GM12891 (cell line): ENCODE measurements at places on chromosomes 16 and 17.

DNA sequence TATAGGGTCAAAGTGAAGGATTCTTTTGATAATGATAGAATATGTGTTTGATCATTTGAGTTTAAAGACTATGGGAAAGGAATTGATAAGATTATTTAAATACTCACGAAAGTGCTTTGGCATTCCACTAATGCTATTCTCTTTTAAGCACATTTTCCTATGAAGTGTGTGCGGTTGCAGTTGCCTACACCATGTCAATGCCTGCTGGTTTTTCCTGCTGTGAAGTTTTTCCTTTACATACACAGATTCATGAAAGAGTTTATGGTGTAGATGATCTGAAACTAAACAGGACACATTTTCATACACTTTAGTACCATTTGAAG lies 78.7 kb downstream of the VMP1 start:
- DNase-seq, result no peak

- DNase-seq, result no peak
Observed at GRCh38 chr16:74865922-74866598, 91.4 kb upstream of the FA2H start.

- DNase-seq, result no peak
Observed at GRCh38 chr17:5179003-5179402, 12.7 kb downstream of the ZNF594 start.

DNA sequence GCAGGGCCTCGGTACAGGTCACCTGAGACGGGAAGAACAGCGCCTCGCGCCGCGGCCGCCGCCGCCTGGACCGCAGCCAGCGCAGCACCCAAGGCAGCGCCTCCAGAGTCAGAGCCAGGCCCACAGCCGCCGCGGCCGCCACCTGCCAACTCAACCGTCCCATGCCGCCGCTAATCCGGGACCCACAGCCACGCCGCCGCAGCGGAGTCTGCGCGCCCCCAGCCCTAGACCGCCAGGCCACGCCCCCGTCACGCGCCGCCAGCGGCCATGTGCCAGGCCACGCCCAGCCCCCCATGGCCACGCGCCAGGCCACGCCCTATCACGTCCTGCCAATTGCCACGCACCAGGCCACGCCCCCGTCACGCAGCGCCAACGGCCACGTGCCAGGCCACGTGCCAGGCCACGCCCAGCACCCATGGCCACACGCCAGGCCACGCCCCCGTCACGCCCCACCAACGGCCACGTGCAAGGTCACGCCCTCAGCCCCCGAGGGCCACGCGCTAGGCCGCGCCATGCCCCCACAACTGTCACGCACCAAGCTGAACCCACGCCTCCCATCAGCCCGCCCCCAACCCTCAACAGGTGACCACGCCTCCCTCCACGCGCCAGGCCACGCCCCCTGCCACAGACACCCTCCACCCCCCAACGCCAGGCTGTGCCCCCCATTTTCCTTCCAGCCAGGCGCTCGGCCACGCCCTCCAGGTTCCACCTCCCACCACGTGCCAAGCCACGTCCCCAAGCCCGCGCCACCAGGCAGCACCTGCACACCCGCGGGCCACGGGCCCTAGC lies at the start of gene PLD6:
Gene PLD6 (minus strand): TSS at position 210 of the 789 bp plus-strand sequence. CDS start 47 bp downstream, at position 163.
- DNase-seq, result peak; percentile 92

DNA sequence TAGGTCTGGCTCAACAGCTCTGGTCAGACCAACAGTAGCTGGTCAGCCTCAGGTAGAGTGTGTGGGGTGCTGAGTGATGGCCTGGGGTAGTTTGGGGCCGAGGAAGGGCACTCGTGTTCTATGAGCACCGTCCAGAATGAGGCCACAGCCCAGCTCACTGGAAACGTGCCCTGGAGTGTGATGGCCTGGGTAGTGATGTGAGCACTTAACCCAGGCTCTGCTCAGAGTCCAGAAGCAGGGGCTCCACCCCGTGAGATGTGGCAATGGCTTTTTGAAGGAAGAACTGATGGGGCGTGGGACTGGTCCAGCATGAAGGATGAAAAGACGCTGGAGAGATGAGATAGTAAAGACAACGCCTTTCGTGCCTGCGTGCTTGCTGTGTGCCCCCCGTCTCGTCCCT lies 35.3 kb downstream of the NTN1 start:
- DNase-seq, result no peak

DNA sequence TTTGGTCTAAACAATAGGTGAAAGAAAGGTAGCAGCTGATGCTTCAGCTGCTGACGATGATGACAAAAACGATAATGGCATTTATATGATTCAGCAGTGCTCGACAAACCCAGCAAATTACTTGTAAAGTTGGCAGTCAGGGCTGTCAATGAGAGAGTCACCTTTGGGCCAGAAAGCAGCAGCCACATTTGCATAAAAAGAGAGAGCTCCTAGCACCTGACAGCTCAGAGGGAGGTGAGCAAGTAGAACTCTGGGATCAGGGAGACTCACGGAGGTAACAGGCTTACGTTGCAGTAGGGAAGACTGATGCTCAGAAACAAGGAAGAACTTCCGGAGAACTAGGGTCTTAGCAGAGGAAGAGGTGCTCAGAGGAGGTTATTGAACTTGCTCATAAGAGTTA lies 291.9 kb upstream of the ZFHX3 start:
- DNase-seq, result no peak

- no peak for DNase-seq
Observed at GRCh38 chr16:10608687-10609401, 28.4 kb upstream of the EMP2 start.

DNA sequence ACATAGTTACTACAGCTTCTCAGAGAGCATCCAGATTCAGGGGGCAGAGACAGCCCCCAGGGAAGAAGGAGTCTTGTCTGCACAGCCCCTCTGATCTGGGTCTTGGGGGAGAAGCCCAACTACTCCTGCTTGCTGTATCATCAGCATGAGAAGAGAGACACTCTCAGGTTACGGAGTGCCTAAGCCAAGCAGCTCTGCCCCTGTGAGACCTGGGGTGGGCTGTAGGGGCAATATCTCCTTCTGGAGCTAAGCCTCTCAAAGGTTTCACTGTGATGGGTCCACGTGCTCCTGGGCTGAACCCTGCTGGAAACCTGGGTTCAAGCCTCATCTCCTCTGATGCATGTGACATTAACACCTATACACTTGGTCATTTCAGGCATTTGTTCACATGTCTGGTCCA lies 123.2 kb downstream of the CPPED1 start:
- DNase-seq, result no peak

- no peak for DNase-seq
Observed at GRCh38 chr17:39209317-39210092, 9.4 kb downstream of the RPL19 start.

DNA sequence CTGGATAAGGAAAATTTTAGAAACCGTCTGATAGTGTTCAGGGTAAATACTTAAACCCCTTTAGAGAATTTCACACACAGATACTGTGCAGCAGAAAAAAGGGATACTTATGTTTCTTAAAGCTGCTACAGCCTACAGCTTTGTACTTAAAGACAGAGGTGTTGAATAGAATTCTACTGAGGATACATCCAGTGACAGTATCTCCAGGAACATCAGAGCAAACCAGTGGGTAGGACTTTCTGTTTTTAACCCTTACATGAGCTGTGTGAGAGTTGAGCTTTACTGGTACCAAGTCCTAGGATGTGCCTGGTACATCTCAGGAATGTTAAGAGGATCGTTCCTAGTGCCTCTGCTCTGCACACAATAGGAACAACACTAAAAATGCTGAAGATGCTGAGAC lies 191.5 kb downstream of the FTO start:
- DNase-seq, result no peak

- DNase-seq, result no peak
Observed at GRCh38 chr17:64998436-64999190, 57.9 kb downstream of the GNA13 start.

GRCh38 chr17:63775420-63775819 lies 1.4 kb downstream of the DDX42 start:
- no peak for DNase-seq

DNA sequence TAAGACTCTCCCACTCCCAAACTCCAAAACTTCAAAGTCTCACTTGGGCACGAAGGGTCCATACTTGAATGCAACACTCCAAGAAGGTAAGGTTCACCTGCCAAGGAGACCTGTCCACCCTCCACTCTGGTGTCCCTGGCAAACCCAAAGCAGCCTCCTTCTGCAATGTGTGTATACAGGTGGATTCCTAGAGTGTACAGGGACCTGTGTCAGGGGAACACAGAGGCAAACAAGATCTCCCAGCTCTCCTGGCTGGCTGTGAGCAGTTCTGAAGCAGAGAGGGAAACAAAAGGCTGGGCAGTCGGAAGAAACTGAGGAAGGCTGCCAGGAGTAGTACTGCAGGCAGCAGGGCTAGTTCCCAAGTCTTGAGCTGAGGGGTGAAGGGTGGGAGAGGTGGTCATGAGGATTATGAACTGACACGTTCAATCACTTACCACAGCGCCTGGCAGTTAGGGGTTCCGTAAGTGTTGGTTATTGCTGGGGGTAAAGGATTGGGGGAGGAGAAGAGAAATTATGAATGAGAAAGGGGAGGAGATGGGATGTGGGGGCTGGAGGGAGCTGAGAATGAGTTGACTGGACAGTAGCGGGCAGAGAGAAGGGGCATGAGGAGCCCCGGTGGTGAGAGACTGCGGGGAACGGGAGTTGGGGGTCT lies 795 bp downstream of the KCTD13 start:
- DNase-seq, result no peak

DNA sequence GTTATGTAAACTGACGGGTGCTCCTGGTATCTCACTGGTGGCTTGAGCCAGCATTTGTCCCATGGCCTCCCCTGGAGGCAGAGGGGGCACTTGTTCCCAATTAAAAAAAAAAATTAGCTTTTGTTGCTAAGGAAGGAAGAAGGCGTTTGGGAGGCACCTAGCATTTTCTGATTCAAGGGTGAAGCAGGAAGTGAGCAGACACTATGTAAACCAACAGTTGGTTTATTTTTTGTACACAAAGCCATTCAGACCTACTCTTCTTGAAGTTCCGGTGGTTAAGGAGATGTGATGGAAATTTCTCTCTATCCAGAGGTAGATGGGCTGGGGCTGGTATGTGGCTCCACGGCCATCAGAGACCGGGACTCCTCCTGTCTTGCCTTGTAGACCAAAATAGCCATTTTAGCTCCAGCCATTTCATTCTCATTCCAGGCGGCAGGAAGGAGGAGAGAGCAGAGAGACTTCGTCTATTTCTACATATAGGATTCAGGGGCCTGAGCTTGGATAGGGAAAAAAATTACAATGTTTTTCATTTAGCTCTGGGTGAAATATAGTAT lies 103.0 kb downstream of the SNX29 start:
- DNase-seq, result no peak

GRCh38 chr17:2042933-2043332 lies 1.1 kb downstream of the OVCA2 start:
- DNase-seq, result no peak

DNA sequence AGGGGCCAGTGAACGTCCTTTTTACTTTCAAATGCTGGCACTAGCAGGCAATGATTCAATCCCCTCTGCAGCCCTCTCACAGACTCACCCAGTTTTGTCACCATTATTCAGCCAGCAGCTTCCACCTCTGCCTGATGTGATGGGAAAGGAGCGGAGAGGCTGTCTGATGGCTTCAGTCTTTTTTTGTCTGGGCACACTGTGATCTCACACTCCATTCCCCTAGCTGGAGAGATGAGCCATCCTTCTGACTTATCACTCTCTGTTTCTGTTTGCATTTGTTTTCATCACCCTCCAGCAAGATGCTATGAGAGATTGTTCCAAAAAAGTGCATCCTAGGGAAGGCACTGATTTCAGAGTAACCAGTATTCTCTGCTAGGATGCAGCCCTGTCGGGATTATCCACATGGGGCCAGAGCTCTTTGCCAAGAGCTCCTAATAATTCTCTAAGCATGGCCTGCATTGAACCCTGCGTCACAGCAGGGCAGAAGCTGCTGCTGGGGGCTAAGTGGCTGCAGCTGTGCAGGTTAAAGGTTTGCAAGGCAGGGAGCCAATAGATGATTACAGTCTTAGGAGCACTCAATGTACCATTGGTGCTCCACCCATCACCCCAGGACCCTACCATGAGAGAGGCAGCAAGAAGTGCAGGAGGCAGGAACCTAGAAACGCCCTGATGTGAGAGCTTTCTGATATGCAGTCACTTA lies 236.1 kb upstream of the C16orf82 start:
- DNase-seq, result no peak

GRCh38 chr17:79117905-79118487 lies 43.4 kb downstream of the ENGASE start:
- no peak for DNase-seq

- DNase-seq, result no peak
Observed at GRCh38 chr17:18025945-18026776, 12.8 kb downstream of the ATPAF2 start.

DNA sequence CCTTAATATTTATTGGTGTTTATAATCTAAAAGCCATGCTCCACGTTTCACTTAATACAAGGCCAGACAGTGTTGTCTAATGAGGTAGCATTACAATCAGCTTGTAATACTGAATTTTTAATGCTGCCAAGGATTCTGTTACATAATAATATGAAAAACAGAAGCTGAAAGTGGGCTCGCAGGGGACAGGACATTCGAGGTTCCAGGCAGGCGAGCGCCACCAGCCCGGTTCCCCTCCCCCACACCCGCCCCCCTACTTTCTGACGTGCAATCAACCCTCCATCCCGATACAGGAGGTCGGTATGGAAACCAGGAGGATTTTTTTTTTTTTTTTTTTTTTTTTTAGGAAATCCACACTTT lies 6.2 kb upstream of the ZFHX3 start:
- DNase-seq, result no peak

DNA sequence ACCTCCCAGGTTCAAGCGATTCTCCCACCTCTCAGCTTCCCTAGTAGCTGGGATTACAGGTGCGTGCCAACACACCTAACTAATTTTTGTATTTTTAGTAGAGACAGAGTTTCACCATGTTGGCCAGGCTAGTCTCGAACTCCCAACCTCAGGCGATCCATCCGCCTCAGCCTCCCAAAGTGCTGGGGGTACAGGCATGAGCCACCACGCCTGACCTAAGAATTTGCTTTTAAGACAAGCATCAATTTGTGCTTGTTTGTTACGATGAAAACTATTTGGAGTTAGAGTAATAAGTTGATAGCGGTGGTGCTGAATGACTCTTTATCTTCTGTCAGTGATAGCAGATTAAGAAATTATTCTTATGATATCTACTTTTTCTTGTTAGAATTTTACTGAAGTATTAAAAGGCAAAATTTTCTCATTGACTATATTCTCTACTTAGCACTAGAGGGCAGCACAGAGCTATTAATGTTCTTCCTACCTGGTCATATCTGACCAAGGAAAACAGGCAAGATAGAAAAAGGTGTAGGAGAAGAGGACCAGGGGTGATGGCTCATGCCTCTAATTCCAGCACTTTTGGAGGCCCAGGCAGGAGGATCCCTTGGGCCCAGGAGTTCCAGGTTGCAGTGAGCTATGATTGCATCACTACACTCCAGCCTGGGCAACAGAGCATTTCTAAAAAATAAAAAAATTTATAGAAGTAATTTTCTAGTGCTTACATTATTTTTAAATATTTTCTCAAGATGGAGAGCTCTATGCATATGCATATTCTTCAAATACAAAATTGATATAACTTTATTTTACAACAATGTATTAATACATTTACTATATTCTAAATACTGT lies 24.5 kb downstream of the STXBP4 start:
- DNase-seq, result no peak

- no peak for DNase-seq
Observed at GRCh38 chr16:19783363-19784182, 65.5 kb downstream of the IQCK start.

GRCh38 chr16:8962393-8963009 lies 1.2 kb downstream of the USP7 start:
- no peak for DNase-seq
